CD4-positive, alpha-beta T cell treated with Interleukin-2 at 100 ng/mL for 4 hours (primary cell): ENCODE measurements at places on chromosomes 12 and 14.

GRCh38 chr12:53613821-53614220, 12.4 kb downstream of the ATF7 start:
- no peak for DNase-seq

GRCh38 chr12:130576371-130576816, 139.7 kb downstream of the RIMBP2 start:
- DNase-seq = no peak

DNA sequence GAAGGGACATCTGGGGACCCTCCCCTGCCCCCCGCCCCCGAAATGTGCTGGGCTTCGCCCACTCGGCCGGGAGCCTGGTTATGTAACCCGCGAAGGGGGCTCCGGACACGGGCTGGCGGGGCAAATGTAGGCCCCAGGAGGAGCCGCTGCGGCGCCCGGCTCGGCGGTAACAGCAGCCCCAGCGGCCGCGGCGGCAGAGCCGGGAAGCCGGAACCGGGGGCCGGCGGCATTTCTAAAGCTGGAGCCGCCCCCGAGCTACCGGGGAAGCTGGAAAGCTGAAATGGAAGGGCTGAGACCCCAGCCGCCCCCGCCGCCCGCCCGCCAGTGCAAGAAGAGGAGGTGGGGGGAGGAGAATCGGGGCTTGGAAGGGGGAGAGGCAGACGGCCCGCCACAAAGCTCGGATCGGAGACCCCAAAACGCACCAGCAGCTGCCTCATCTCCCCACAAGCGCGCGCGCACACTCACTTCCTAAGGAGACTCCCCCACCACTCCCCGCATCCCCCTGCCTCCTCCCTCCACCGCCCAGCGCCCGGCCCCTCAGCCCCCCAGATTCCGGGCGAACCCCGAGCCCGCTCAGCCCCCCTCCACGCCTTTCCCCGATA, 1.5 kb downstream of the KDM2B start:
- peak; percentile 26 for DNase-seq

GRCh38 chr14:63673255-63673654, 31.6 kb upstream of the WDR89 start:
- DNase-seq = no peak

DNA sequence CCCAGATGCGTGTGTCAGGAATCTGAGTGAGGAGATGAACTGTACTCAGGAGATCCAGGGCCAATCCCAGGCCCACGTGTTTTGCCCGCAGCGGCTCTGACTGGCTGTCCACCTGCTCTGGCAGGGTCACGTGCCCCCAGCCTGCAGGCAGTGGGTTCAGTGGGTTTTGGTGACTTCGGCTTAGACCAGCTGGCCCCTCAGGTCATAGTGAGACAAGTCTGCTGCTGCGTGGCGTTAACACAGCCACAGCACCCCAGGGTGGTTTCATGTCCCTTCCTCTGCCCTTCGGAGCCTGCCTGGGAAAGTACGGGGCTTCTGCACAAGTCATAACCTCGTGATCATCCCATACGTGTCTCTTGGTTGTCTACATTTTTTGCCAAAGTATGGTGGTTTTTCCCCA, 2.6 kb downstream of the FBRSL1 start:
- DNase-seq = no peak
